ENCODE measurements at places on chromosomes 4 and X.

DNA sequence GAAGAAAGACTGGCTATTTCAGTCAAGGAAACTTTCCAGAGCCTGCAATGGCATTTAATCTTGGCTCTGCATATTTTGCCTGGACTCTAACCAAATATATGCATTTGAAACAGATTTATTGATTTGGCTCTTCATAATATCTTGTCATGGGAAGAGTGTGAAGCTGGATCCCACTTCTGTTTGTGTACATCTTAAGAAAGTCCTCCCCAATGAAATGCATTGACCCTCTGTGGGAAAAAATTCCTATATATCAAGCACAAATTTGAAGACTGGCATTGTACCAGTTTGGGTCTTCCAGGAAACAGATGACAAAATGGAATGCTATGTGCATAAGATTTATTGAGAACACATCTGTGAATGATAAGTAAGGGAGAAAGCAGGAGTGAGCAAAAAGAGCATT lies 897.3 kb upstream of the TENM3 start:
- no peak for DNase-seq

DNA sequence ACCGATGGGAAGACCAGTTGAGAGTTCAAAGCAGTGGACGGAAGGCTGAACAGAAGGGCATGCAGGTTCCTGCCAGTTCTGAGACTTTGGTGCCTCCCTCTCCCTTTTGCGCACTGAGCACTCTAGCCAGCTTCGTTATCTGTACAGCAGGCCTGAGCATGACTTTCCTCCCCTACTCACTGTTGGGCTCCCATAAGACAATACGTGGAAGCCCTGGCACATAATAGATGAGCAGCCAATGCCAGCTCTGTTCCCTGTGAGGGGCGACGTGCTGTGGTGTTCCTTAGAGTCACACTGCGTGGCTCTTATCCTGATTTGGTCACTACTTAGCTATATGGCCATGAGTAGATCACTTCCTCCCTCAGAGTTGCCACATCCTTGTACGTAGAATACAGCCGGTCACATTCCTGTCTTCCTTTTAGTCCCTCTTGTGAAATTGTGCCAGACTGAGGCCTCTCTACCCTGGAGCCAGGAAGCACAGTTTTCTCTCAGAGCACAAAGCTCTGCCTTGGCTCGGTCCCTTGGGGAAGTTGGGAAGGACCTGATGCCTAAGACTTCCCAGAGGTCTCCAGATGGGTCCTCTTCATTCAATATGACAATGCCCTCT lies 160.4 kb upstream of the MAMLD1 start:
- no peak for DNase-seq

GRCh38 chr4:925771-926500 lies 6.2 kb downstream of the GAK start:
- DNase-seq, result no peak

DNA sequence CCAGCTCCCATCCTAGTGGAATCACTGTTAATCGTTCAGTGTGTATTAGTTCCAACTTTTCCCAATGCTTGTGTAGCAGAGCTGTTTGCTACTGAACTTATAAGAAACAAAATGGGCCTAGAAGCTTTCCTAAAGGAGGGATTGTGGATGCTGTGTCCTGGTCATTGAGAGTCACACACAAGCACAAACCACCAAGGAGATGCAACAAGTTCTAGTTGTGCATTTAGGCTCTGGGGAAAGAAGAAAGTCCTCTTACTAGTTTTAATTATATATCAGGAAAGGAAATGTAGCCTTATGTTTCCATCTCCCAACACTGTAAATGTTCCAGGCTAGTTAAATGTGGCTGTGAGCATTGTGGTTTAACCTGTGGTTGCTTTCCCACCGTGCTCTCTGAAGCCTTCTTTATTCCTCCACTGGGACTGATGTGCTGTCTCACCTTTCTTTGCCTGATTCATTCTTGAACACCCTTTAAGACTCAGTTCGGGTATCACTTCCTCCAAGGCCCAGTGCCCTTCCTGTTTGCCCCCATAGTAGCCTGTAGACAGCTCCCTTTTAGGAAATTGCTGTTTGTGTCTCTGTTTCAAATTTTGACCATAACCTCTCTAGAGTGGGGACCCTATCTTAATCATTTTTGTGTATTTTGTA lies 34.3 kb downstream of the ATP10D start:
- DNase-seq, result no peak

DNA sequence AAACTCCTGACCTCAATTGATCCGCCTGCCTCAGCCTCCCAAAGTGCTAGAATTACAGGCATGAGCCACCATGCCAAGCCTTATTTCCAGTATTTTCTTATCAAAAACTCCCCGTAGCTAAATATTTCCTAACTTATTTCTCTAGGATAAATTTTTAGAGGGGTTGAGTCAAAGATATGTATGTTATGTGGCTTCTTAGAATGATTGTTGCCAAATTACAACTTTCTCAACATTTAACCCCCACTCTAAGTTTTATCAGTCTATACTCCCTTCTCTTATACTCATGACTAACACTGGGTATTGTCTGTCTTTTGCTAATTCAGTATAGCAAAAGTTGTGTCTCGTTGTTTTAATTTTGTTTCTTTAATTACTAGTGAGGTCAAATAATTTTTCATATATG lies 187.7 kb upstream of the LNX1 start:
- no peak for DNase-seq

- DNase-seq, result no peak
Observed at GRCh38 chr4:133592591-133592990, 443.5 kb downstream of the PCDH10 start.
